ENCODE measurements at places on chromosomes 2 and 18.

- no peak for DNase-seq
Measured at GRCh38 chr2:196592331-196592910, 47.1 kb upstream of the CCDC150 start.

GRCh38 chr2:188243381-188243780 lies 48.3 kb upstream of the GULP1 start:
- DNase-seq, result no peak

- no peak for DNase-seq
Measured at GRCh38 chr2:121348128-121348740, 63.2 kb upstream of the TFCP2L1 start.

DNA sequence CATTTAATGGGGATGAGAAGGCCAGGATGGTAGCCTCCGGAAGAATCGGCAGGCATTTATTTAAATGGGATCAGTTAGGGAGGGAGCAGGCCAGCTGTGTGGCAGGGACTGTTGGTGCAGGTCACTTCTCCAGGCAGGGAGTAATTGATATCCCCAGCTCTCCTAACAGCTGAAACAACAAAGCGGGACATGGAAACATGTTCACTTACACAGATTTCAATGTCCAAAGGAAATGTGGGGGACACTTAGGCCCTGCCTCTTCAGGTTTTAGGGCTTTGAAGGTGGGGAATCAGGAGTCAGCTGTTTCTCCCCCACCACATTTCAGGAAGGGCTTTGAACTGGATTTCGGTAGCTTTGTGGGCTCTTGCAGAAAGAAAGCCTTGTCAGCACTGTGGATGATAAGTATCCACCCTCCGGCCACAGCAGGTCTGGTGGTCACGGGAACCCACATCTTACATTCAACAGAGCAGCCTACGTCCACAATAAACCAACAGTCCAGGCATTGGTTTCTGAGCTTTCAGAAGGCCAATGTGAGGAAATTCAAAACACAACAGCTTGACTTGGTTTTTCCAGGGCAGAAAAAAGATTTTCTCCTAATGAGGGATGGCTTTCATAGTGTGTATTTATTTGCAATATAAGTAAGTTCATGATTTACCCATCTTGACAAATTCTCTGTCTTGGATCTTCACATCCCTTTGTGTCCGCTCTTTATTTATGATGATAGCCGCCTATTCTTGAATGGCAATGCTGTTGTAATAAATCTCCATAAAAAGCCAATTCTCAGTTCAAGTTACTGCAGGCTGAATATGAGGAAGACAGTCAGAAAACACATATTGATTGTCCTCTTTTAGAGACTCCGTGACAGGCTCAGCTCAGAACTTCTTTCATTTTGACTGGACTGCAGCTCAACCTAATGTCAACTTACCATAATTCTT lies 96.6 kb upstream of the NRP2 start:
- DNase-seq, result no peak

- no peak for DNase-seq
Measured at GRCh38 chr2:161241894-161242293, 66.3 kb upstream of the PSMD14 start.

GRCh38 chr2:25426326-25426725 lies 84.6 kb upstream of the DNMT3A start:
- DNase-seq, result no peak

DNA sequence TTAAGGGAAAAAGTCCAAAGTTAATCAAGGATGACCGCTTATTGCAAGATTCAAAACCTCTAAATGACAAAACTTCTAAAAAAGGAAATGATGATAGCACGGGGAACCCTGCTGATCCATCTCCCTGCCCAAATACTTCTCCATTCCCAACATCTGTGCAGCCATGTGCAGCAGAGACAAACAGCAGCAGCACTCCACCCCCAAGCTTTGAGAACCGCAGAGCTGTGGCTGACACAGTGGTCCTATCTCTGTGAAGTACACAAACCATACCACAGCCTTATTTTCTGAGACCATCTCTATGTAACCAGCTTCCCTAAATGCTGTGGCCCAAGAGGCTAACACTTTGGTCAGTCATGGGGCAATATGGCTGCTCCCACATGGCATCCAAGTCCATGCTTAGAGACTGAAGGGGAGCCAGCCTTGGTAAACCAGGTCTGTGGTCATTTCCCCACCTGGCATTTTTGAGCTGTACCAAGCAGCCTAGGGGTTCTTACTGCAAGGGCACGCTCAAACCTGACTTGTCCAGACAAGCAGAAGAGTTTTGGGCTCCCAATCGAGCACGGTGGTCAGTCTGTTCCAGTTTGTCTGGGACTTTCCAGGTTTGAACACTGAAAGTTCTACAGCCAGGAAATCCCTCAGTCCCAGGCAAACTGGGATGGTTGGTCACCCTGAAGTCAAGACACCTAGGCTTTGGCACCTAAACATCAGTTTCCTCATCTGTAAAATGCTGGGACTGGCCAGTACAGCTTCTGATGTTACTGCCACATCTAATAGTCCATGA lies 17.1 kb upstream of the NFE2L2 start:
- no peak for DNase-seq

- no peak for DNase-seq
Measured at GRCh38 chr2:98419977-98420725, 24.5 kb upstream of the INPP4A start.

DNA sequence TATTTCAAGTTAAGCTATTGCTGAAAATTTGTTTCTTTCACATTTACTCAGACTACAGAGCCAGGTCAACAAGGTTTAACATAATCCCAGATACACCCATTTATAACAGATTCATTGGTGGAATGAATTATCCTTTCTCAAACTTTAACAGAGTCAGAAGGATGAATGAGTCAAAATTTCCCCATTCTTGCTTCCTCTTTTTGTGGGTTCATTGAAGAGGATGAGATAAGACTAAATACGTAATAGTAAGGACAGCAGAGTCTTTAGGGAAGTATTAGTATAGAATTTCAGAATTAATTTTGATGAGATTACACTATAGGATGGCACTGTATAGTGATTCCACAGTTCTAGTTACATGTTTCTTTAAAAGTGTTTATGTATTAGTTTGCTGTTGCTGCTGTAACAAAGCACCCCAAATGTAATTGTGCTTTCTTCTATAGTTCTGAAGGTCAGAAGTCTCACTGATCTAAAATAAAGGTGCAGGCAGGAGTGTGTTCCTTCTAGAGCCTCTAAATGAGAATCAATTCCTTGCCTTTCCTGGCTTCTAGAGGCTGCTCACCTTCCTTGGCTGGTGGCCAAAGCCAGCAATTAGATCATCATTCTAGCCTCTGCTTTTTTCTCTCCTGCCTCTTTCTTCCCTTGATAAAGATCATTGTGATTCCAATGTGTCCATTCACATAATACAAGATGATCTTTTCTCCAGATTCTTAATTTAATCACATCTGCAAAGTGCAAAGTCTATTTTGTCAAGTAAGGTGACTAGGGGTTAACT lies 309.3 kb upstream of the PIK3C3 start:
- no peak for DNase-seq

- no peak for DNase-seq
Measured at GRCh38 chr18:36078751-36079529, 11.6 kb upstream of the RPRD1A start.

- no peak for DNase-seq
Measured at GRCh38 chr2:108986916-108987510, 2.0 kb downstream of the EDAR start.

DNA sequence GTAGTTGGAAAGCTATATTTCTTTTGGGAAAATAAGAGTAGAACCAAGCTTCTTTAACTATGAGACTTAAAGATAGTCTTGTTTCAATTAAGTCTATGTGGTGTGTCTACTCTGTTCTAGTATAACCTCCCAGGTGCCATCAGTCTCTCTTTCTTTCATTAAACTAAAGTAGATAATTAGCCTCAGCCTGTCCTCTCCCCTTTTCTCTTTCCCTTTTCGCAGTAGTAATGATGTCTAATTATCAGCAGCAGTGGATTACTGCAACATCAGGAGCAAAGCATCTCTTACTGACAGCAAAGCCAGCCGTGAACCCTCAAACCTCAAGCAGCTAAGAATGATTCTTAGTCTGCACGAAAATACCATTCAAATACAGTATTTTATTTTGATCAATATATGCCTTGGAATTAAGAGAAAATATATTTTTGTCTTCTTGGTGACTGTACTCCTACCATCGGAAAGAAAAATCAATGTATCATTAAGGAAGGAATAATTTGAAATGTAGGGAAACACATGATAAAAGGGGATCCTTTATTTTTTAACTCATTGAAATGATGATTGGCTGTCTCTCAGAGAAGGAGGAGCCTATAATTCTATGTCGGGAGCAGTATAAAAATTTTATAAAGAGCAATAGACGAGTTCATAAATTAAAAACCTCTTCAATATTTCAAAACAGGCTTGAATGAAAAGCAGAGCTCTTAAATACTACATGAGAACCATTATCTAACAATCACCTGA lies 4.5 kb downstream of the NOL4 start:
- DNase-seq, result no peak

GRCh38 chr2:224160917-224161316 lies 121.8 kb upstream of the SERPINE2 start:
- no peak for DNase-seq

DNA sequence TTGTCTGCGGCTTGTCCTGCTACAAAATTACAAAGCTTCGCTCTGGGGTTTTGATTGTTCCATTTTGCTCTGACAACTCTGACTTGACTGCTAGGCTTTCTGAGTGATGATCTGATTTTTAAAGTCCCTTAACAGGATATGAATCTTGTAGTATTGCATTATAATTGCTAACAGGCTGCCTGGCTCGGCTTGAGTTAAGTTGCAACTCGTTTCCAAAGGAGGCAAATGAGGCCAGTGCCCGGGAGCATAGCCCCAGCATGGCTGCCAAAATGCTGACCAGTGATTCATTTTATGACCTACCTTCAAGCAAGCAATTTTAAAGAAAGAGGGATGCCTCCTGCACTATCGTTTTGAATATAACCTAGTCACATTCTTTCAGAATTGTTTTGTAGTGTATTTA lies 135.4 kb downstream of the COL6A3 start:
- peak; percentile 91 for DNase-seq

DNA sequence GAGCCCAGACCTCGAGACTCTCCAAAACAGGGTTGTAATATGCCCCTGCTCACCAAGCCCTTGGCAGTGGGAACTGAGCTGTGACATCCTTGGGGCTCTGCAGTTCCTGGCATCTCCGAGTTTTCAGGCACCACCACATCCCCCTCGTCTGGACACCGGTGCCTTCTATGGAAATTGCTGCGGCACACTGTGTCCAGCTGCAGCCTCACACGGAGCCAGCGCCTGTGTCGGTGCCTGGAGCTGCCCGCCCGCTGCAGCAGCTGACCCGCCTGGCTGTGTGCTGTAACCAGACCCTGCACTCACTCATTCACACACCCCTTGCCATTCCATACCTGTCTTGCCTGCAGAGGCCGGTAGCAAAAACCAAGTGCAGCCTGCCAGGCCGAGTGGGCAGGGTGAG lies 11.8 kb downstream of the IWS1 start:
- no peak for DNase-seq

DNA sequence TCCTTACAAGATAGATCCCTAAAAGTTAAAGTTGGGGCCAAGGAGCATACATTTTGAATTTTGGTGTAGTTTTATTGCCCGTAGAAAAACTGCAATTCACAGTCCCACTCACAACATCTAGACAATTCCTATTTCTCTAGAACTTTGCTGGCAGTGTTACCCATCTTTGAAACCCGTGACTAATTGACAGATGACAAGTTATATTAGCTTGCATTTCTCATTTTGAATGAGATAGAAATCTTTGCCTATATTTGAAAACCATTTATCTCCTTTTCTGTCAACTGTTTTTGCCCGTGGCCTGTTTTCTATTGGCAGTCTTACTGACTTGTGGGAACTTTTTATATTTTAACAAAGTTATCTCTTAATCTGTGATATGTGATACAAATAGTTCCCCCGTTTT lies 50.0 kb downstream of the OXER1 start:
- no peak for DNase-seq

DNA sequence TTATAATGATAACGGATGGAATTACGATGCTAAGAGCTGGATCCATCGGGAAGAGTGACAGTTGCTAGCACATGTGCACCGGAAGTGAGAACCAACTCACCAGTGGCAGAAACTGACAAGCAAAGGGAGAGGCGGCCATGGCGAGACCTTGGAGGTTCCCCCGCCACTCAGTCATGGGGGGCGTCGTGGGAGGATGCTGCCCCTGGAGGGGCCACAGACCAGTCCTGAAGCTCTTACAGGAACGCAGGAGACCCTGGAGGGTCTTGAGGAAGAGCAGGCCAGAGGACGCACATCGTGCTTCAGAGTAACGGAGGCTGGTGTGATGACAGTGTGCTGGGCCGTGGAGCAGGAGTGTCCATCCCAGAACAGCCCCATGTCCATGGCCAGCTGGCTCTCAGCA lies 53.1 kb upstream of the KCNG2 start:
- DNase-seq, result no peak

GRCh38 chr2:174281736-174282135 lies 33.4 kb upstream of the OLA1 start:
- DNase-seq, result no peak

DNA sequence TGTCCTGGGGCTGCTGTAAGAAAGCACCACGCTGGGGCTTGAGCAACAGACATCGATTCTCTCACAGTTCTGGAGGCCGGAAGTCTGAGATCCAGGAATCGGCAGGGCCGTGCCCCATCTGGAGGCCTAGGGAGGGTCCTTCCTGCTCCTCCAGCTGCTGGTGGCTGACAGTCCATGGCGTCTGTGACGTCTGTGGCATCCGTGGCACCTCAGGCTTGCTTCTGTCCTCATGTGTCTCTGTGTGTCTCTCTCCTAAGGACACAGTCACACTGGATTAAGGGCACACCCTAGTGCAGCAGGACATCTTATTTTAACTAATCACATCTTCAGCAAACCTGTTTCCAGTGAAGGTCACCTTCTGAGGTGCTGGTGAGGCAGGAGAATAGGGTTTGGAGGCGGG lies 32.6 kb upstream of the KCNF1 start:
- DNase-seq, result no peak

DNA sequence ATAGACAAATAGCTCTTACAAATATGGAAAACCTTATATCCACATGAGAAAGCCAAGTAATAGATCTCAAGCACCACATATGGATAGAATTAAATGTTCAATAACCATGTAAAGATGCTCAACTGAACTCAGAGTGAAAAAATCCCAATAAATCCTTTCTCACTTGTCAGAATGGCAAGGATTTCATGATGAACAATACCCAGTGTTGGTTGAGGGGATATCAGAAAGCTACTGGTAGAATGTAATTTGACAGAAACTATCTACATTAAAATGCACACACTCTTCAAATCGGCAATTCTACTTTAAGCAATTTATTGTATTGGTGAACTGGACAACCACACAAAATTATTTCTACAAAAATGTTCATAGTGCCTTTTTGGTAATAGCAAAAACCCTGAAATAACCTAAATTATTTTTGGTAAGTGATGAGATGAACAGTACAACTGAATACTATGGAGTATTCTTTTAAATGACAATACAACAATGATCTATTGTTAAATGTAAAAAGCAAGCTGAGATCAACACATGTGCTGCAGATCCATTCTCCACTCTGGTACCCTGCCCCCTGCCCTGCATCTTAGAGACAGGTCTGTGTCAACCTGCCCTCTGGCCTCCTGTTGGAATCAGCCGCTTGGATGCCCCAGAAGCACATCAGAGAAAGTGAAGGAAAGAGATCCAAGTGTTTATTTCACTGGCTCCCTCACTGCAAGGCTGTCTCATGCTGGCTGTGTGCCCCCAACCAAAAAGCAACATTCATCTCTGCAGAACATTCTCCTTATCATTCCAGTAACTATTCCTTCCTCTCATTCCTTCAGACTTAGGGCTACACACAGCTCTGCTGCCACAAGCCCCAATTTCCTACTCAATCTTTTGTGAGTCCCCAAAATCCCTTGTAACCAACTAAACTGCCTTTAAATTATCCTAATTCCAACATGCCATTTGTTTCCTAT lies 442.5 kb downstream of the LRATD1 start:
- DNase-seq, result no peak

GRCh38 chr2:133422931-133423351 lies 145.3 kb downstream of the NCKAP5 start:
- DNase-seq, result no peak

- peak; percentile 20 for DNase-seq
Measured at GRCh38 chr2:102606353-102606752, 13.0 kb upstream of the SLC9A2 start.
